Ascending aorta (tissue), 2 donors: ENCODE measurements at places on chromosomes 12 and 14.

DNA sequence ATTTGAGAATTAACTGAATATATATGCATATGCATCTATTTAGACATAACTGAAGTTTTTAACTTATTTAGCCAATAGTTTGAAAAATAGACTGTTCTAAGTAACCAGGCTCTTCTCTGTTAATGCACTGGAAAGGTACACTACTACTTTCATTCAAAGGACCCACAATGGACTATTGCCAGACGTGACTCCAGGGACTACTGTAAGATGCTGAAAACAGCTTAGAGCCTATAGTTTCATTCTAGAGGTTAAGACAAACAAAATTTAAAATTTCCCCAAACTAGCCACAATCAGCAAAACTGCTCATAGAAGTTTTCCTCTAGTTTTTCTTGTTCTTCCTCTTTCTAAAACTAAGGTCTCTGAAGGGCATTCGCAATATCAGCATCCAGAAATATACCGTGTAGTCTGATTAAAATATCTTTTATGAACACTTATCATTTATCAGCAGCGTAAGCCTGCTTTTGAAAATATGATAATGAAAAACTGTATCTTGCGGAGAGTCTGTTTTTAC is 10.4 kb downstream of the APPL2 start:
- H3K4me3 ChIP-seq = no peak overlapping the region
- H3K36me3 ChIP-seq = peaks cover 12% of the 10 kb centered on the region
- H3K4me1 ChIP-seq = peaks cover 21% of the 10 kb centered on the region
- no peak for DNase-seq

GRCh38 chr12:52861511-52861910 is 12.7 kb upstream of the KRT78 start:
- no peak for DNase-seq
- no peaks in the 10 kb centered on the region for H3K4me1 ChIP-seq
- H3K36me3 ChIP-seq = no peaks in the 10 kb centered on the region

- no peaks in the 10 kb centered on the region for H3K36me3 ChIP-seq
- no peak overlapping the region for H3K27ac ChIP-seq
- no peak overlapping the region for H3K4me3 ChIP-seq
- no peaks in the 10 kb centered on the region for H3K4me1 ChIP-seq
These were observed 462.9 kb upstream of the MIS18BP1 start for GRCh38 chr14:45715946-45716345.

GRCh38 chr12:106333756-106334155 is 23.8 kb upstream of the POLR3B start:
- no peak overlapping the region for H3K4me3 ChIP-seq
- DNase-seq = no peak
- H3K27ac ChIP-seq = no peak overlapping the region
- no peaks in the 10 kb centered on the region for H3K4me1 ChIP-seq
- no peaks in the 10 kb centered on the region for H3K27me3 ChIP-seq

DNA sequence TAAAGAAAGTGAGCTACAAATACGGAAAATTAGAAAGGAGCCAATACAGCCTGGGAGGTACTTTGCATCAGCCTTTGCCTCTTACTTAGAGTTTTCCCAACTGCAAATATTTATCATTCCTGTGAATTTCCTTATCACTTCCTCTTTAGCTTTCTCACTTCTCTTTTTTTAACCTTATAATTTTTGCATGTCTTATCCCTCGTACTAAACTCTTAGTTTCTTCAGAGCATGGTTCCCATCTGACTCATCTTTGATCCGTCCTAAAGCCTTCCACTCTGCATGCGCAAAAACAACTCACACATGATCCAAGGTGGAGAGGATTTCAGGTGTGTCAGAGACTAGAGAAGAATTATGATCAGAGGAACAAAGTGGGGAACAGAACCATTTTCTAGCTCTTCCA is 9.6 kb upstream of the SNAPC1 start:
- H3K4me3 ChIP-seq = no peak overlapping the region
- H3K36me3 ChIP-seq = no peaks in the 10 kb centered on the region

GRCh38 chr12:66288121-66288520 is 14.2 kb upstream of the HELB start:
- H3K4me1 ChIP-seq = no peaks in the 10 kb centered on the region
- no peak overlapping the region for H3K4me3 ChIP-seq
- no peak for DNase-seq
- no peak overlapping the region for H3K27ac ChIP-seq
- no peaks in the 10 kb centered on the region for H3K36me3 ChIP-seq

DNA sequence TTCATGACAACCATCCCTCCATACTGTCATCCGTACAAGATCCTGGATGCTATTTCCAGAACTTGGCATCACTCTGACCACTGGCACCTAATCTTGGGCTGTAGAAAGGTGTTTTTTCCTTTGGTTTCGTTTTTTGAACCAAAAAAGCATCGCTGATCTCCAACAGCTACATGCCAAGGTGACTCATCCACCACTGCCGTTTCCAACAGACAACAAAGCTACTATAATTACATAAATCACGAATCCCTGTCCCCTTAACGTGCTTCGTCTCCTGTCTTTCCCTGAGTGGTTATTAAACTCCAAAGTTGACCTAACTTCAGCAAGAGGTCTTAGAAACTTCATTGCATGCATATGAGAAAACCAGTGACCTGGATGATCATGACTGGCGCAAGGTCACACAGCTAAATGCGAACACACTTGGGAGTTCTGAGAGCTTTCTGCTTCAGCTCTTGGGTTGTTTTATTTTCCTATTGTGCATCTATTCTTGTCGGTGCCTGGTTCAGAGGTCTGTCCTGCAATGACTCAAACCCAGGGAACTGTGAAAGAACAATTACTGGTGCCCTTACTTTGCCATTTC is 99.9 kb downstream of the PPM1H start:
- H3K36me3 ChIP-seq = no peaks in the 10 kb centered on the region
- no peaks in the 10 kb centered on the region for H3K4me1 ChIP-seq
- H3K27ac ChIP-seq = peak overlapping the region; percentile 58
- peak overlapping the region; percentile 42 for H3K4me3 ChIP-seq
- DNase-seq = no peak

DNA sequence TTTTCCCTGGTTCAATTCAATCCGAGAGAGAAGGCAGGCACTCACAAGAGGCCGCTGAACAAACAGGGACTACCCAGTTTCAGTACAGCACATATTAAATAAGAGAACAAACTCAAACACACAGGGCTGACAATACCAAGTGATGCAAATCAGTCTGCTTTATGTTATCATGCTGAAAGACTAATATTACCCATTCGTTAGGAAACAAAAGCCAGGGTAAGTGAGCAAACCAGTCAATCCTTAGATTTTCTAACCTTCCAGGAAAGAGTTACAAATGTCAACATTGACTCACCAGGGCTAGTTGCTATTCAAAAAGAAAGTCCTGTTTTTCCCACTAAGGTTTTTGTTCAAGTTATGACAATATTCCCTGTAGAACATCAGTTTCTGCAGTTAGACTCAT is 246.2 kb downstream of the C12orf42 start:
- H3K36me3 ChIP-seq = no peaks in the 10 kb centered on the region
- no peaks in the 10 kb centered on the region for H3K27me3 ChIP-seq

GRCh38 chr12:116959845-116960514 is 49.2 kb downstream of the FBXW8 start:
- no peaks in the 10 kb centered on the region for H3K27me3 ChIP-seq
- no peak for DNase-seq
- H3K27ac ChIP-seq = no peak overlapping the region

DNA sequence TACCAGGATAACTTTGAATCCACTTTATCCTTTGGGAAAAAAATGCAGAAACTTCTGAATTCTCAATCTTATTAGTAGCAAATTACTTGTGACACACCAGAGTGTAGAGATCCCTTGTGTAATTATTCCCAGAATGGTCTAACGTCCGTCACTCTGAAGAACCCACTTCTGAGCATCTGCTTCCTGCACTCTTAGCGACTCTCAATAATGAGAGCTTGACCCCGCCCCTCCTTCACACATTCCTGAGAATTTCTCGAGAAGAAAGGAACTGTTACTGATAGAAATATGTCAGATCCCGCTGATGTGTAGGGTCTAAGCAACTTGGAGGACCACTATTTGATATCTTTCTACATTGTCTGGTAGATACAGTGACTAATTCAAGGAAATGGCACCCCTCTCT is 218.3 kb upstream of the PDZRN4 start:
- no peaks in the 10 kb centered on the region for H3K36me3 ChIP-seq
- no peak overlapping the region for H3K4me3 ChIP-seq
- no peak overlapping the region for H3K27ac ChIP-seq
- no peak for DNase-seq

DNA sequence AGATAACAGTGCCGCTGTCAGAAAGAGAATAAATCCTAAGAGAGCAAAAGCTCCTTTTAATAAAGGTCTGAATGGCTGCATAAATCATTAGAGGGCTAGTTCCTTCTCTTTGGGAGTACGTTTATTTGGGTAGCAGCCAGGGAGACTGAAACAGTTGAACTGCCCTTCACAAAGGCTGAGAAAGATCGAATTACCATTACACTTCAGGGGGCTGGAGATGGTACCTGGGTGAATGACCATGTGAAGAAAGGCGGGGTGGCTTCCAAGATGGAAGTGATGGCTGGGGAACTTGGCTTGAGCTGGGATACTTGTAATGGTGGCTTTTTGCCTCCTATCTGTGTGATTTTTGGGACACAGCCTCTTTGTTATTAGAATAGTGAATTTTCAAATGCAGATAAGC is 1.7 kb upstream of the FGD4 start:
- no peak overlapping the region for H3K4me3 ChIP-seq
- no peaks in the 10 kb centered on the region for H3K4me1 ChIP-seq
- DNase-seq = no peak

GRCh38 chr12:20403230-20403629 is 34.9 kb downstream of the PDE3A start:
- no peaks in the 10 kb centered on the region for H3K36me3 ChIP-seq
- no peak overlapping the region for H3K4me3 ChIP-seq
- no peak for DNase-seq
- H3K27me3 ChIP-seq = no peaks in the 10 kb centered on the region
- H3K4me1 ChIP-seq = no peaks in the 10 kb centered on the region

GRCh38 chr12:107317751-107318555 is 224.6 kb upstream of the CRY1 start:
- peaks cover 2% of the 10 kb centered on the region for H3K4me1 ChIP-seq
- no peak overlapping the region for H3K27ac ChIP-seq
- peak overlapping the region; percentile 36 for H3K4me3 ChIP-seq
- no peaks in the 10 kb centered on the region for H3K36me3 ChIP-seq
- H3K27me3 ChIP-seq = peaks cover 4% of the 10 kb centered on the region
- peak; percentile 71 for DNase-seq

DNA sequence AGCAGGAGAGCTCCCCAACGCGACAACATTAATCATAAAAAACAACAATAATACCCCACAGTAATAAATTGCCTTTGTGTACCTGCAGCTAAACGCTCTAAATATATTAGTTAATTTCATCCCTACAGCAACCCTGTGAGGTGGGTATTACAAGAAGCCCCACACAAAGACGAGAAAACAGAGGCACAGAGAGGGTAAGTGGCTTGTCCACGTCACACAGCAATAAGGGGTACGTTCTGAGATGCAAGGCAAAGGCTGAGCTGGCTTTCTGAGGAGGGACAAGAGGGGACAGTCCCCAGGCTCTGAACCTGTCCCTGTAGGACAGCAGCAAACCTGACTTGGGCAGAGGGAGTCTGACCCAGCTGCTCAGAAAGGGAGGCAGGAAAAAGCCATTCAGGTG is 78.2 kb downstream of the NCOR2 start:
- no peaks in the 10 kb centered on the region for H3K27me3 ChIP-seq
- no peak overlapping the region for H3K27ac ChIP-seq
- peaks cover 26% of the 10 kb centered on the region for H3K36me3 ChIP-seq
- H3K4me1 ChIP-seq = no peaks in the 10 kb centered on the region
- DNase-seq = no peak

DNA sequence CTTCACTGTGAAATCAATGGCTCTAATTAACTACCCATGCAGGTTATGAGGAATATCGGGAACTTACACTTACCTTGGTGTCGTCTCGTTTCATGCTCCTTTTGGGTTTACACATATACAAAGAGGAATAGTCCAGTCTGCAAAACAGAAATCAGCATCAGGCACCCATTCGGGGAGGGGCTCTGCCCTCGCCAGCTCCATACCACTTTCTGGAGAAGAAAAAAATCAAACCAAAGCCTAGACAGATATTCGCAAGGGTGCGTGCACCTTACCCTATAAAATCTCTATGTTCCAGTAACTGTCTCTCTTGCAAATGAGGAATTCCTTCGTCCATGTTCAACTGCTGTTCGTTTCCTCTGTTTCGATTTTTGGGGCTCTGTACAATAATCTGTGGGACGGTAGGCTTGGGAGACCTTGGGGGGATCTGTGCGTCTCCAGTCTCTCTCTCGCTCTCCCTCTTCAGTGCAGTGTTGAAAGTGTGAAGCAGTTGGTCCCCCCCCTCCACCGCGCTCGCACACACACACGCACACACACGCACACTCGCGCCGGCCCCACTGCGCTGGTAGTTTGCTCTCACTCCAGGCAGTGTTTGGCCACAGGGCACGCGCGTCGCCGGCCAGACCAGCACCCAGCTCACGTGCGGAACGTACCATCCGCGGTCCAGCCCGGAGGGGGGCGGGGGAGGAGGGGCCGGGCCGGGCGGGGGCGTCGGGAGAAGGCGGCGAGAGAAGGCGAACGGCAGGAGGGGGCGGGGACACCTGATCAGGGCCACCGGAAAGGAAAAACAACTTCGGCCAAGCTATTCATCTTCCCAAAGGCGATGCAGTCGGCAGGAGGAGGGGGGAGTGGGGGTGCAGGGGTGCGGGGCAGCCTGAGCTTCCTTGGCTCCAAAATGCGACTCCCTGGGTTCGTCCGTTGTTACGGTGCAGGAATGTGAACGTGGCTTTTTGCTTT is at the start of gene BHLHE41:
TSS of gene BHLHE41 (minus strand) at position 592 of the 954 bp plus-strand sequence. CDS start at position 334, 258 bp downstream.
- H3K4me1 ChIP-seq = peaks cover 21% of the 10 kb centered on the region
- peak; percentile 60 for DNase-seq
- no peaks in the 10 kb centered on the region for H3K27me3 ChIP-seq
- H3K36me3 ChIP-seq = no peaks in the 10 kb centered on the region
